ENCODE measurements at places on chromosomes 7 and 10.

- DNase-seq: no peak
Observed at GRCh38 chr7:79749856-79750255, 296.4 kb upstream of the MAGI2 start.

- DNase-seq: no peak
Observed at GRCh38 chr7:22934473-22935065, 79.4 kb downstream of the HYCC1 start.

DNA sequence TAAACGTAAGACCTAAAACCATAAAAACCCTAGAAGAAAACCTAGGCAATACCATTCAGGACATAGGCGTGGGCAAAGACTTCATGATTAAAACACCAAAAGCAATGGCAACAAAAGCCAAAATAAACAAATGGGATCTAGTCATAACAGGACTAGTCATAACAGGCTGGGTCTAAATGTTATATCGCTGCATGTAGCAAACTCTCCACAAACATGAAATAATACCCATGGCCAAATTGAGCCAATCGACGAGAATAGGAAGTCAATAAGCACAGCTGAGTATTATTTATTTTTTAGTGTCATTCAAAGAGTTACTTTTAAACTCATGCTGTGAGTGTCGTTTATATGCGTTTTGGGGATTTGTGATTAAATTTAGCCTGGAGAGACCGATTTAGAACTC, 225.1 kb downstream of the TFEC start:
- no peak for DNase-seq

DNA sequence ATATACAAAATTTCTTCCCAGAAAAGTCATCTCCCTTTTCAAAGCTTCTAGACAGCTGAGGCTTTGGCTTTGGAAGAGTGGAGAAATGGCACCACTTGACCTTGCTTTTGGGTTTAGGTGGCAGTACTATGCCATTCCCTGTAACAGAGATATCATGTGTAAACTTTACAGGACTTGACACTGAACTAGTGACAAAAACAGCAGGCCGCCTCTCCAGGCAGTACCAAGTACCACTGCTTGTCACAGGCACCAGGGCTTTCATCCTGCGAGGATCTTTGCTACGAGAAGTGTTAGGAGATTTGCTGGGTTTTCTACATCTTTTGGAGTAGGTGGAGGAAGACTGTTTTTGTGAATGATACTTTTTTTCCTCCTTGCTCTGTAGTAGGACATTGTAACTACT, 32.6 kb upstream of the ANLN start:
- no peak for DNase-seq

- DNase-seq: no peak
Observed at GRCh38 chr10:35608328-35608672, 3.2 kb downstream of the GJD4 start.

GRCh38 chr7:41825927-41826480, 123.1 kb upstream of the INHBA start:
- DNase-seq: no peak

DNA sequence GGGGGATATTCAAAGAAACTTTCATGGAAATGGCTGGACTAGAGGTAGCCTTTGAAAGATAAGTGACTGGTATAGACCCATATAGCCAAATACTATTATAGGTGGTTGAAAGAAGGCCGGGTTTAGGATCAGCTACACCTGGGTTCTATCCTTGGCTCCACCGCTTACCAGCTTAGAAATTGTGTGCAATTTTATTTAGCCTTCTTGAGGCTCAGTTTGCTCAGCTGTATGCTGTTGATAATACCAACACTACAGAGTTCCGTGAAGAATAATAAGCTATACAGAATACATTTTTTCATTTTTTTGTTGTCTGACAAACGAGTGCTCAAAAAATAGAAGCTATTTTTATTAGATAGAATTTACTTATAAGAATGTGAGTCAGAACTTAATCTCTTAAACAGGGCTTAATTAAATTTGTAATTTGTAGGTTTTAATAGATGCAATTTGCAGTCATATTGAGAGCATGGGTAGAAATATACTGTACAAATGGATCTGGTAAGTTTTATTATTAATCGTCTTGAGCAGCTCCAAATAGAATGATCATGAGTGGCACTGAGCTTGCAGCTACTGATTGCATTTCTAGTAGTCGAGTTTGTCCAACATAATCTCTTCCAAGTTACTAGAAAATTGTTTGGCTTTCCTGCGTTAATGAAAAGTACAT, 164.3 kb upstream of the PHYHIPL start:
- no peak for DNase-seq

DNA sequence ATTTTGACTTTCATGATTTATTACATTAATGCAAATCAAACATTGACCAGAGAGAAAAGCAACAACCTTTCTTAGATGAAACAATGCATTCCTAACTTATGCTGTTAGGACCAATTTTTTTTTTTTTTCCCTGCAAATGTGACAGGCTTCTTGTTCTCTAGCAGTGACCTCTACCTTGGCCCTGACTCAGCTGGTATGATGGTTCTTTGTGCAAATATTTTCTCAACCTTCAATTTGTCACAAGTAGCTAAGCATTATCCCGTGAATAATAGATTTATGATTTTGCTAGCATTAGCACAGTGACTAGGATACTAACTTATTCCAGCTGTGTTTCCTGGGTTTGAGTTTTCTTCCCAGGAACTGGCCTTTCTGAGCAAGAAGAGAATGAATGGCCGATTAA, 64.9 kb downstream of the PPP1R9A start:
- DNase-seq: no peak

DNA sequence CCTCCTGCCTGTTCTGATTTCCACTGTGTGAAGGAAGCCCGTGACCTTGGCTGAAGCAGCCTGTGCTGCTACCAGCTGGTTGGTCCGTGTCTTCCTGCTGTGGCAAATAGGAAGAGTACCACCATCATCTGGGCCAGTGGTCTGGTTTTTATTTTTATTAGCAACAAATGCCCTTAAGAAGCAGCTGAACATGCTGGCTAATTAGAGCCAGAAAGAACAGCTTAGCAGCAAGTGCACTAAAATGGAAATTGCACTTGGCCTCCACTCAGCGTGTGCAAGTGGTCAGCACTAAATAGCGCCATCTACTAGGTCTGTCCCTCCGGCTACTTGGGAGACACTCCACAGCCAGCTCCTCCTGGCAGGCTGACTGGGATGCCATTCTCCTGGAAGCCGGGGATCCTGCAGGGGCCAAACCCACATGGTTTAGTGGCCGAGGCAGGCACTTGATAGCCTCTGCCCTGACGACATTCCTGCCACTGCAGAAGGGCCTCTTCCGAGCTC, 690.3 kb upstream of the FOXK1 start:
- DNase-seq: no peak

- no peak for DNase-seq
Observed at GRCh38 chr10:125689955-125690569, 7.1 kb upstream of the TEX36 start.

GRCh38 chr7:66076462-66077329, 1.1 kb downstream of the ASL start:
- no peak for DNase-seq

DNA sequence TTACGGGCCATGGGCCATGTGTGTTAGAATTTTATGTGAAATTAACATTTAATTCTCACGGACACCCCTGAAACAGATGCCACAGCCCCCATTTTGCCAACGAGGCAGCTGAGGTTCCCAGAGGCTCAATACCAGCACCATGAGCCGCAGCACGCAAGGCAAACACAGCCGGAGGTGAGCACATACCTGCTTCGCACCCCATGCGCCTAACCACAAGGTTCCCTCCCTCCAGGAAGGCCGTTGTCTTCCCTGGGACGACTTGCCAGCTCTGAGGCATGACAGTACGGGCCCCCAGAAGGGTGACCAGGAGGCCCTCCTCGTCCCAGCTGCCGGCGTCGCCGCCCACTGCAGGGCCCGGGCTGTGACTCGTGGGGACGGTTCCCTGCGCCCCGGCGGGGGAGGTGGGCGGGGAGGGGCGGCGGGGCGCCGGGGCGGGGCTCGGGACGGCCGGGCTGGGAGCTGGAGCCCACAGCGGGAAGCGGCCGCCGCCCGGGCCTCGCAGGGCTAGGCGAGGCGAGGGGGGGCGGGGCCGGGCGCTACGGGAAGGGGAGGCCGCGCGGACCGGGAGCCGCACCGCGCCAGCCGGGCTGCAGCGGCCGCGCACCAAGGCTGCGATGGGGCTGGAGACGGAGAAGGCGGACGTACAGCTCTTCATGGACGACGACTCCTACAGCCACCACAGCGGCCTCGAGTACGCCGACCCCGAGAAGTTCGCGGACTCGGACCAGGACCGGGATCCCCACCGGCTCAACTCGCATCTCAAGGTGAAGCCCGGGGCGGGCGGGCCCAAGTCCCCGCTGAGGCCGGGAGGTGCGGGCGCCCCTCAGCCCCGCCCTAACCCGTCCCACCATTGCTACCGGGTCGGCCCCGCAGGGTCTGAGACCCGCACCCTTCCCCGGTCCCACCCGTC, at the start of gene CAV2:
CAV2 (plus strand) TSS at position 571 of the 910 bp plus-strand sequence; CDS start at position 615, 44 bp downstream.
- no peak for DNase-seq

- no peak for DNase-seq
Observed at GRCh38 chr7:72243329-72243728, 168.8 kb downstream of the CALN1 start.

DNA sequence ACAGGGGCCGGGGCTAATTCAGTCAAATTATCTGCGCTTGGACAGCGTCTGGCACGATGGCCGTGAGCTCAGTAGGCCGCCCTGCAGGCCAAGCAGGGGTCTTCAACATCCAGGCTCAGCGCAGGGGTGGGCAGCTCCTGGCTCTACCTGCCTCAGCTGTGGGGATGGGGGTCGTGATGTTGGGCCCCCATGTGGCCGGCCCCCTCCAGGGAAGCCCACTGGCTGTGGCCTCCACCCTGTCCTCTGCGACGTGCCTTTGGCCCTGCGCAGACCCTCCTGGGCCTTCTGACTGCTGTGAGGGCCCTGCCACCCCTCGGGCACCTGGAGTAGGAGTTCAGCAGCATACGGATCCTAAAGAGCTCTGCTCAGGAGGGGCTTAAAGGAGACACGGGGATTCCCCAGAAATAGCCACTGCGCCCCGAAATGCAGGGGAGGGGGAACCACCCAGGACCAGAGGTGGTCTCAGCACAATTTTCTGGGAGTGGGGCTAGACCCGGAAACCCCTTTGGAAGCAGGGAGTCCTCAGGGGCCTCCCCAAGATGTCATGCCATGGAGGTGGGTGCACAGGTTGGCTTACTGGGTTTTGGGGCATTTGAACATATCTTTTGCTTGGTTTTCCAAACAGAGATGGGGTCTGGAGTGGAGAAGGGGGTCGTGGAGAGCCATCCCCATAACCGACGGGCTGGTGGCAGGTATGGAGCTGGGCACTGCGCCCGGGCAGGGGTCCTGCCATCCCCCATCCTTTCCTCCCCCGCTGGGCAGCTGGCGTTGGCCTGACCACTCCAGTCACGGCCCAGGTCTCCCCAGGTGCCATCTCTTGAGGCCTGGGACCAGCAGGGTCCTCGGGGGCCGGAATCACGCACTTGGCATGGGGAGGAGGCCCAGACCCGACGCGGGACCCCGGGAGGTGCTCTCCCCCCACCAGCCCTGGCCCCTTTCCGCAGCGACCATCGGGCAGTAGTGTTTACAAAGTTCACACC, 4.0 kb upstream of the ADAP1 start:
- DNase-seq: no peak

DNA sequence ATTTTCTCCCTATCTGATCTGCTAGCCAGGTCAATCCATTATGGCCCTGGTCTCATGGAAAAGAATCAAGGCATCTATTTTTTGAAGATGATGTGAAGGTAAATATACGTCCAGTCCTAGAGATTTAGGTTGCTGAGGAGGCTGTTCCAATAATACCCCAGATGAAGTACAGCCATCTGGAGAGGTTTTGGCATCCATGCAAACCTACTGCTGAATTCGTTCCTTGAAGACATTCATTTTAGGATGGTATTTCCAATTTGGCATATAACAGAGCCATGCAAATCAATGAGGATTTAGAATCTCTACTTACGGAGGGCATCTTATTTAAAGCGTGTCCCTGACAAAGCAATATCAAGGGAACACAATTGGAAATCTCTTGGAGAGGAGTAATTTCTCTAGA, 465.5 kb downstream of the KCNMA1 start:
- no peak for DNase-seq

DNA sequence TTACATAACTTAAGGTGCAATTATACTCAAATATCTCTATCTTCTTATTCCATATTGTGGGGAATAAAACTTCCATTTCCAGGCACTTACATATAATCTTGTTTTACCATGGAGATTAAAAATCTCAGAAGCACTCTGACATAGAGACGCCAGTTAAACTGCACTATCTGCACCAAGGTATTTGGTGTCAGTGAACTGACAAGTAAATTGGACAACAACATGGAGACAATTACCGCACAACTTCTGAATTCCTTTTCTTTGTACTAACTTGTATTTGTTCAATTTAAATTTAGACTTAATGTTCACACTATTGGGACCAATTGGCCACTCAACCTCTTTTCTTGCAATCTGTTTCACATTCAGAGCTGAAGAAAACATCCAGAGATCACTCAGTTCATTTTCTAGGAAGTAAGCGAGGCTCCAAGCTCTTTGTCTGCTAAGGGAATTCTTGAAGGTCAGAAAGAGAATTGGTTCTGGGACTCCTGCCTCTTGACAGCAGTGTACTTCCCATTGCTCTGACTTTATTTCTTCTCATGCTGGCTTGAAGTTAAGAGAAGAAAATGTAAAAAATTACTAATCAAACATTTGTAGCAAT, 184.7 kb downstream of the CHCHD3 start:
- DNase-seq: no peak

GRCh38 chr10:126157189-126157588, 231.1 kb downstream of the ADAM12 start:
- DNase-seq: no peak

DNA sequence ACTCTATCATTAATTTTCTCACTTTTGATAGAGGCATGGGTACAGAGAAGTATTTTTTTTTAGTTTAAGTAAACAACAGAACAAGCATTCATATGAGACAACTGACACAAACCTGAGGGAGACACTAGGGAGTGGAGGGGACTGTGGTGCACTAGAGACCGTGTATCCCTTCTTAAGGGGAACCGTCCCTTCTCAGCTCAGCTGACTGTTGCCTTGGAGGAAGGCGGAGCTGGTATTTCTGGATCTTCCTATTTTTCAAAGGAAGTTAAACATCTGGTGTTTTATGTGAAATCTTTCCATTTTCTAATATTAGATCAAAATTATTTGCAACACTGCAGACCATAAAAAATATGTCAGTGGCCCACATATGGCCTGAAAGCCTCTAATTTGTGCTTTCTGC, 113.6 kb upstream of the MACROH2A2 start:
- no peak for DNase-seq

DNA sequence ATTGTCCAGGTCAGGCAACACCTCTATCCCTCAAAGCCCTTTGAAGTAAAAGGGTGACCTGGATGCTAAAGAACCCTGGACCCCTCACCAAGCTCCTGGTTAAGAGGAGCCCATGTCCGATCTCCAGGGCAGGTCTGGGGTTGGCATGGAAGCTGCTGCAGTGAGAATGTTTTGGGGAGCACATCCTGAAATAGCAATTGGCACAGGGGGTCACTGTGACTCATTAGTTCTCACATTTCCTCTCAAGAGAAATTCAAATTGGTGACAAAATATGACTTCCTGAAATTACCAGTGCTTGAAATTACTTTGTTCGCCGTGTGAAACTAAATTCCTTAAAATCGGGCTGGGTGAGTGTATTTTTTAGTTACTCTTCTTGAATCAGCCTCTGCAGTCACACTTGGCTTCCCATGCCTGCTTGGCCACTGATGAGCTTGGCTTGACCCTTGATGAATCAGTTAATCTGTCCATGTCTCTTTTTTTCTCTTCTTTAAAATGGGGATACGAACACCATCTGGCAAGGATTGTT, 18.8 kb upstream of the ARHGAP22 start:
- DNase-seq: no peak
